T-cell (primary cell): ENCODE measurements at places on chromosomes 1 and 21. TPM values are rescaled to one million over a fixed set of nuclear protein-coding genes. Genes with fewer than 3 reads are reported as not detected.

DNA sequence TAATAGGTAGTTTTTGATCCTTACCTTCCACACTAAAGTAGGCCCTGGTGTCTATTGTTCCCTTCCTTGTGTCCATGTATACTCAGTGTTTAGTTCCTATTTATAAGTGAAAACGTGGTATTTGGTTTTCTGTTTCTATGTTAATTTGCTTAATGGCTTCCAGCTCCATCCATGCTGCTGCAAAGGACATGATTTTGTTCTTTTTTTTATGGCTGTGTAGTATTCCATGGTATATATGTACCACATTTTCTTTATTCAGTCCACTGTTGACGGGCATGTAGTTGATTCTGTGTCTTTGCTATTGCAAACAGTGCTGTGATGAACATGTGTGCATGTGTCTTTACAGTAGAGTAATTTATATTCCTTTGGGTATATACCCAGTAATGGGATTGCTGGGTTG, 20.8 kb downstream of the PRCC start:
- H3K36me3 ChIP-seq, result no peaks in the 10 kb centered on the region
- no peaks in the 10 kb centered on the region for H3K27me3 ChIP-seq
- no peak overlapping the region for H3K27ac ChIP-seq
- no peak for DNase-seq
- H3K4me1 ChIP-seq, result no peaks in the 10 kb centered on the region

DNA sequence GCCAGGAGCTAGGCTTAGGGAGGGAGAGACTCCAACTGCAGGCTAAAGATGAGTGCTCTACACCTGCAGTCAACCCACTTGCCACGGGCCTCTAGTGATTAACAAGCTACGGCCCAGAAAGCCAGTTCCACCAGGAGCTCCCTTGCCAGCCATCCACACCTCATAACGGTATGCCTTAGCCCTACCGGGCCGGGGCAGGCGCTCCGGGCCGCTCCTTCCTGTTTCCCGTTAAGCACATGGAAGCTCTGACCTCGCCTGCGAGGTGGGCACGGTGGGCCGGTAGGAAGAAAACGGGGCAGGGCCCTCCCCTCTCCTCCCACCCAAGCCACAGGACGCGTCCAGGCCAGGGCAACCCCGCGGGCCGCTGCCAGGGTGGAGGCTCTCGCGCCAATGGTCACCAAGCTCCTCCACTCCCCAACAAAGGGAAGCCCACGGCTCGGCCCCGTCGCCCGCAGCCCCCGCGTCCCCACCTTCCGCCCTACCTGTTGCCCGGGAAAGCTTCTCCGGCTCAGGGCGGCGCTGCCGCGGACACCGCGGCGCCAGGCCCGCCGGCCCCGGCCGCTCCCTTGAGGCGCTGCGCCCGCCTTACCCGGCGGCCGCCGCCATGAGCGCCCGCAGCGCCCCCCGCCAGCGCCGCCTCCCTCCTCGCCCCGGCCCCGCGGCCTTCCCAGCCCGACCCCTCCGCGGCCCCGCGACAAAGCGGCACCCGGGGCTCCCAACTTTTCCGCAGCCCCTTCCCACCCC, 627 bp downstream of the CERS2 start:
- peak overlapping the region; percentile 72 for H3K4me3 ChIP-seq
- H3K4me1 ChIP-seq, result peaks cover 33% of the 10 kb centered on the region

DNA sequence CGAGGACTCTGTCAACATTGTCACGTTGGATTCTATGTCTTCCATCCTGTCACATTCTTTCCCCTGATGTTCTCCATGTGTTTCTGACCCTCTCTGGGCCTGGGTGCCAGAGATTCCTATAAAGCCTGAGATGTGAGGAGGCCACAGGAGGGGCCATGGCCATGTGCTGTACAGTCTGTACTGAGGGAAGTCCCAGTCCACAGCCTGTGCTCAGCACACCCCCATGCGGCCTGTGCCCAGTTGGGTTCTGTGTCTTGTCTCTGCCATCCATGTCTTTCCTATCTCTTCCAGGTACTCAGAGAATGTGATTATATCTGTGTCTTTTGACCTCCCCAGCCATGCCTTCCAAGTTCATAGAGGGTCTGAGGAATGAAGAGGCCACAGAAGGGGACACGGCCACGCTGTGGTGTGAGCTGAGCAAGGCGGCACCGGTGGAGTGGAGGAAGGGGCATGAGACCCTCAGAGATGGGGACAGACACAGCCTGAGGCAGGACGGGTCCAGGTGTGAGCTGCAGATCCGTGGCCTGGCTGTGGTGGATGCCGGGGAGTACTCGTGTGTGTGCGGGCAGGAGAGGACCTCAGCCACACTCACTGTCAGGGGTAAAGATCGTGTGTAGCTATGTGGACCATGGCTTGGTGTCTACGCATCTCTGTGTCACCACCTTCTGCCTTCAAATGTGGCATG, 86.1 kb downstream of the OBSCN start:
- no peak overlapping the region for H3K27ac ChIP-seq
- H3K36me3 ChIP-seq, result no peaks in the 10 kb centered on the region
- peaks cover 2% of the 10 kb centered on the region for H3K27me3 ChIP-seq
- no peak overlapping the region for H3K4me3 ChIP-seq
- DNase-seq, result no peak
- H3K4me1 ChIP-seq, result peaks cover 17% of the 10 kb centered on the region

- no peaks in the 10 kb centered on the region for H3K27me3 ChIP-seq
- no peak overlapping the region for H3K27ac ChIP-seq
- H3K4me3 ChIP-seq, result no peak overlapping the region
- H3K4me1 ChIP-seq, result no peaks in the 10 kb centered on the region
These were observed 270.8 kb downstream of the COL11A1 start for GRCh38 chr1:102837551-102837950.

GRCh38 chr1:8015036-8015808, 10.9 kb downstream of the ERRFI1 start:
- peaks cover 3% of the 10 kb centered on the region for H3K27me3 ChIP-seq
- no peaks in the 10 kb centered on the region for H3K36me3 ChIP-seq
- DNase-seq, result no peak
- no peaks in the 10 kb centered on the region for H3K4me1 ChIP-seq

DNA sequence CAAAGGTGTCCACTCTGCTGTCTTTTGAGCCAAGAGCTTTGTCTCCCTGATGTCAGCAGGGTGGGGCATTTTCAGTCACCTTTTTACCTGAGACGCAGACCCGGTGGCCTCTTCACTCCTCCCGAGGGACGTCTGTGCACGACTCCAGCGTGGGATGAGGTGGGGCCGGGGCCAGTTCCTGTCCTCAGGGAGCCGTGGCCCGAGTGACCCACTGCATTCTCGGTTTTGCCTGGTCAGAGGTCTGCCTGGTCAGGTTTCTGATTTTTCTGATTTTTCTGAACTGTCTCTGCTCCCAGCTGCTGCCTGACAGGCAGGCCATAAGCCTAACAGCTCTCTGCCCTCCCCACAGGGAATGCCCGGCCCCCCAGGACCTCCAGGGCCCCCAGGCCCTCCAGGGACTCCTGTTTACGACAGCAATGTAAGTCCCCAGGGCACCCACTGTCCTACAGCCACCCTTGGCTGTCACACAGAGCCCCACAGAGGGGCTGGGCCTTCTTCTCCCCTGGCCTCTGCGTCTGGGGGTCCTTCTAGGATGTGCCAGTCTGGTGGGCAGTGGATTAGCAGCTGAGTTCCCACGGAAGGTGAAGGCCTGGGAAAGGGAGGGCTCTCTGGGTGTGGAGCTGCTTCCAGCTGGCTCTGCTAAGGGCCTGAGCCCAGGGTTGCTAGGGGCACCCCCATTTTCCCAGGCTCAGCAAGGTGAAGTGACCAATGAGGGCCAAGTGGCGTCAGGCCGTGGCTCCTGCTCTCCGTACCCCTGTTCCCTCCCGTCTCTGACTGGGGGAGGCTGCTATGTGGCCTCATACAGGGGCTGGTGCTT, 45.9 kb downstream of the SLC19A1 start:
- H3K4me1 ChIP-seq, result no peaks in the 10 kb centered on the region
- H3K27ac ChIP-seq, result no peak overlapping the region
- H3K4me3 ChIP-seq, result no peak overlapping the region
- peaks cover 5% of the 10 kb centered on the region for H3K36me3 ChIP-seq
- no peak for DNase-seq

- H3K4me3 ChIP-seq, result no peak overlapping the region
- no peaks in the 10 kb centered on the region for H3K36me3 ChIP-seq
- no peaks in the 10 kb centered on the region for H3K4me1 ChIP-seq
These were observed 37.3 kb upstream of the ZRANB2 start for GRCh38 chr1:71118086-71118485.

DNA sequence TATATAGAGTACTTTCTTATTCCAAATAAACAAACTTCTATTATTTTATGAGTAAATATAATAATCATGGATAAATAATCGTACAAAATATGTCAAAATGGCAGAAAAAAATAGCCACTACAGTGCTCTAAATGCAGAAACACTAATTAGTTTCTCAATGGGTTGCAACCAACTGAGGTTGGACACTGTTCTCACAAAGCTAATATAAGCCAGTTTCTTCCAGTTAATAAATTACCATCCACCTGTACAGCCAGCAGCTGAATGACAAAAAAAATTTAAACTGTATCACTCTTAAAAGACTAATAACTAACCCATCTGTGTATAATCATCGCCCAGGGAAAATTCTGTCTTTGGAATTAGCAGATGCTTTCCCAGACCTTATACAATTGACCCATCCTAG, 36.9 kb downstream of the GDAP2 start:
- H3K4me1 ChIP-seq, result no peaks in the 10 kb centered on the region
- no peak overlapping the region for H3K27ac ChIP-seq
- no peaks in the 10 kb centered on the region for H3K27me3 ChIP-seq
- H3K36me3 ChIP-seq, result peaks cover 27% of the 10 kb centered on the region
- no peak overlapping the region for H3K4me3 ChIP-seq

Gene OR2T11
- not detected for total RNA-seq

Gene LCE2C
- total RNA-seq, result not detected
